ENCODE measurements at places on chromosomes 11 and 22.

DNA sequence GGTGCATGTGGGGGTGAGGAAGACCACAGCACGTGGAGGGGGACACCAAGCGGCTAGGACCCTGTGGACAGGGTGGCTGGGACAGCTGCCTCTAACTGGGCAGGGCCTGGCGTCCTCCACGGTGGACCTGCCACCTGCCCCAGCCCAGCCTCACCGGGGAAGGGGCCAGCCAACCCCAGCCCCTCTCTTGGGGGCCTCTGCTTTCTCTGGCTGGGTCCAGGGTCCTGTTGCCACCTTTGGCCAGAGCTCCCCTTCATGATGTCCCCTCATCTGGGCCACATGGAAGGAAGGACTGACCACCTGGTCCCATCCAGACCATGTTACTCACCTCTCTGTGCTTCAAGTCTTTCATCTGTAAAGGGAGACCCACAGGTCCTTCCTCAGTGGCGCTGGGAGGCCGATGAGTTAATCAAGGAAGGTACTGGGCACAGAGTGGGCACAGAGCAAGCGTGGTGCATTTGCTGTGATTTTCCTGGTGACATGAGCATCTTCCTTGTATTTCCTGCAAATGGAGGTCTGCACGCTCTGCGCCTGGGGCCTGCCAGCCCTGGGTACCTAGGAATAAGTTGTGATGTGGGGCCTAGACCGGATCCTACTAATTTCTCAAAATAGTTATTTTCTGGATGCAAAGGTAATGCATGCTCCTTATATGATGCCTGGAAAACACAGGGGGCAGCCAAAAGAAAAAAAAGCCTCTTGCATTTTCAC lies 538.4 kb downstream of the TBC1D22A start:
- no peak for DNase-seq

GRCh38 chr22:18096823-18097222 lies 13.8 kb upstream of the TUBA8 start:
- no peak for DNase-seq

DNA sequence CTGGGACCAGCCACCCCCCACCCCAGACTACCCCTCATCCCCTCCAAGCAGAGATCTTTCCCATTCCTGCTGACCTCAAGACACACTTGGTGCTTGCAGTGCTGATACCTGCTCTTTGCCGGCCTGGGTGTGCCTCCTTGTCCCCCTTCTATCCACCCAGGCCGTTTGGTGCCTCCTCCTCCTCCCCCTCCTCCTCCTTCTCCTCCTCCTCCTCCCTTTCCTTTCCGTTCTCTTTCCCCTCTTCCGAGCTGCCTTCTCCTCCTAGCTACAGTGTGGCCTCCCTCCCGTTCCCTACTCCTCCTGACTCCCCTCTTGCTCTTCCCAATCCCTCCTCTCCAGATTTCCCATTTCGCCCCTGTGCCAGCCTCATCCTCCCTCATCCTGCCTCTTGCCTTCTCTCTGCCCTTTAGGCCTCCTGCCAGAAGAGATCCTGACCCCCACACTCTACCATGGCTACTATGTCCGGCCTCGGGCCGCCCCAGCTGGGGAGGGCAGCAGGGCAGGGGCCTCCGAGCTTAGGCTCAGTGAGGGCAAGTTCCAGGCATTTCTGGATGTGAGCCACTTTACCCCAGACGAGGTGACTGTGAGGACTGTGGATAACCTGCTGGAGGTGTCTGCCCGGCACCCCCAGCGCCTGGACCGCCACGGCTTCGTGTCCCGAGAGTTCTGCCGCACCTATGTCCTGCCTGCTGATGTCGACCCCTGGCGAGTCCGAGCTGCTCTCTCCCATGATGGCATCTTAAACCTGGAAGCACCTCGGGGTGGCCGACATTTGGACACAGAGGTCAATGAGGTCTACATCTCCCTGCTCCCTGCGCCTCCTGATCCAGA lies 712 bp downstream of the HSPB2 start:
- no peak for DNase-seq

DNA sequence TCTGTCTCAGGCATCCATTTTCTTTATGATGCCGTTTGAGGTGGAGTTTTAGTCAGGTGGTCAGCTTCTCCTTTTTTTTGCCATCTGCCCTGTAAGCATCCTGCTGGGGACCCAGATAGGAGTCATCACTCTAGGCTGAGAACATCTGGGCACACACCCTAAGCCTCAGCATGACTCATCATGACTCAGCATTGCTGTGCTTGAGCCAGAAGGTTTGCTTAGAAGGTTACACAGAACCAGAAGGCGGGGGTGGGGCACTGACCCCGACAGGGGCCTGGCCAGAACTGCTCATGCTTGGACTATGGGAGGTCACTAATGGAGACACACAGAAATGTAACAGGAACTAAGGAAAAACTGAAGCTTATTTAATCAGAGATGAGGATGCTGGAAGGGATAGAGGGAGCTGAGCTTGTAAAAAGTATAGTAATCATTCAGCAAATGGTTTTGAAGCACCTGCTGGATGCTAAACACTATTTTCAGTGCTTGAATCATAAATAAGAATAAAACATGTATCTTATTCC lies 10.9 kb upstream of the HBE1 start:
- DNase-seq = no peak

GRCh38 chr11:76803811-76804600 lies 20.9 kb downstream of the TSKU start:
- no peak for DNase-seq

DNA sequence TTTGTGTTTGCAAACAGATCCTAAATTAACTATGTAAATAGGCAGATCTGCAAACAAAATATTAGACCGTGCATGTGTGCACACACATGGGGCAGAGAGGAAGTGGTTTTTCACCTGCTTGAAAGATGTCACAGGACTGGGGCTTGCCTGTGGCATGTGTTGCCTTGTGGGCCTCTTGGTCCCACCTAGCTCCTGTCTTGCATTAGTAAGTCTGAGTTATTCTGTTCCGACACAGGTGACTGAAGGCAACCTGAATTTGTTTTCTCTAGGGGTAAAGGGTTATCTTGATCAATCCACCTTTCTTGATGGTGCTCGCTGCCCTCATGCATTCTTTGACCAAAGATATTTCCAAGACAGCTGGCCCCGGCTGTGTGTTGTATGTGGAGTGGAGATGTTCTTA lies 667.5 kb downstream of the NTM start:
- no peak for DNase-seq

DNA sequence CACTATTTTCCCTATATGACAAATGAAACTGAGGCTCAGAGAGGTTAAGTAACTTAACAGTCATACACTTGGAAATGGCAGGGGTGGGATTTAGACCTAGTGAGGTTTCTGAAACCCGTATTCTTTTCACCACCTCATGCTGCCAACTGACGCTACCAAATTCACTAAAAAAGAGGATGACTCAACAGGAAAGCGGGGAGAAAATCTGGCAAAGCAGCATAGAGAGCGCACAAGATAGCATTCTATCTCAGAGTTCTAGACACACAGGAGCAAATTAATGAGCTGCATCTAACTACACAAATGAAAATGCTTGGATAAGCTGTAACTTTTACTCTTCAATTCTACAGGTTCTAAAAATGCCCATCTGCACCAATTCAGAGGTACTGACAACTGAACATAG lies 136.4 kb downstream of the RBFOX2 start:
- no peak for DNase-seq

GRCh38 chr22:44207173-44207980 lies 26.7 kb downstream of the PARVG start:
- DNase-seq = no peak

GRCh38 chr11:78138291-78138690 lies 1.1 kb downstream of the ALG8 start:
- no peak for DNase-seq

GRCh38 chr11:81548123-81548522 lies 1185.5 kb downstream of the FAM181B start:
- DNase-seq = no peak

DNA sequence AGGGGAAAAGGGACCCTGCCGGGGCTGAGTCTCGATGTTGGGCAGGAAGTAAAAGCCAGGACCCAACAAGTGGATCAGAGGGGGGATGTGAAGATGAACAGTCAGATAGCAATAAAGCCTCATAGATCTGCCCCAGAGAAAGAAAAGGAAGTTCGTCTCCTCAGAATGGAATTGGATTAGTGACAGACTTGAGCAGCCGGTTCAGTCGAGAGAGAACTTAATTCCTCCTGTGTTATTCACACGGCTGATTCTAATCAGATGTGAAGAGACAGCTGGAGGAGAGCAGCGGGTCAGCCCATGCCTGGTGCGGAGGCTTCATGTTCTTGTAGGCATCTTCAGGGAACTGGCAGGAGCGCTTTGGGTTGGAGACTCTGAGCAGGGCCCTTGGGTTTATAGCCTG lies 29.3 kb upstream of the CABP7 start:
- DNase-seq = no peak

DNA sequence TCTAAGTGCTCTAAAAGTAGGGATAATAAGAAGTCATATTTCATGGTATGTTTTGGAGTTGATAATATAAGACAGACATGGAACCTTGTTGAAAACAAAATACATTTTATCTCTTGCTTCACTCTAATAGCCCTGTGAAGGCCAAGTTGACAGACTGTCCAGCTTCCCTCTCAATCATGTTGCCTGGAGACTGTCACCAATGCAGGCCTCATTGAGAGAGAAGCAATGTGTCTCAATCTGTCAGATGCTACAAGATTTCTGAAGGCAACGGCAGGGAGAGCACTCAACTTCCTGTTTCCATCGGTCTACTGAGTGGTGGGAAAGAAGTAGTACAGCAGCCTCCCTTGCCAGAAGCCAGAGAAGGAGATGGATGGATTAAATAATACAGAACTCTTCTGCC lies 23.6 kb upstream of the FJX1 start:
- no peak for DNase-seq

DNA sequence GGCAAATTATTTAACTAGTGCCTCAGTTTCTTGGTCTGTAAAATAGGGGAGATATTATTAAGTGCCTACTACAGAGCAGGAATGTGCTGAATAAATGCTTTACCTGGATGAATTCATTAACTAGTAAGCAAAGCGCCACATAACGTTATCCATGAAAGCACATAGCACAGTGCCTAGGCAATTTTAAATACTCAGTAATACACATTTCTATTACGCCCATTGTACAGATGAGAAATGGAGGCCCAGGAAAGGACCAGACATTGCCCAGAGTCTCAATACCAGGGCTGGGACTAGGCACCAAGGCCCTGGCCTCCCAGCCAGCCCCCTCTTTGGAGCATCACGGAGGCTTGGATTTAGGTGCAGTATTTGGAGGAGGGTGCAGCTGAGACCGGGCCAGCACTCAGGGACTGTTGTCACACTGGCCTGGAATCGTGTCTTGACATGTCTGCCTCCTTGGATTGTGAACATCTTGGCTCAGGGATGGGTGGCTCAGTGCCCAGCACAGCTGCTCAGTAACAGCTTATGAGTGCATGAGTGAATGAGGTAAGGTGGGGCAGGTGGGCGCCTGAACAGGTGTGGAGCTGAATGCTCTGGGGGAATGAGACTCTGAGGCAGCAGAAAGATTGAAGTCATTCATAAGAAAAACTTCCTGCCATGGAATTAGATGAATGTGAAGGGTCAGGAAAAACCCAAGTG lies 42.1 kb upstream of the TPBGL start:
- DNase-seq = no peak

- no peak for DNase-seq
Observed at GRCh38 chr11:67674442-67674871, at the start of gene ALDH3B2. Gene ALDH3B2, minus strand, starts transcription at chr11:67674623. Its CDS starts 7,688 bp downstream, at chr11:67666935.

DNA sequence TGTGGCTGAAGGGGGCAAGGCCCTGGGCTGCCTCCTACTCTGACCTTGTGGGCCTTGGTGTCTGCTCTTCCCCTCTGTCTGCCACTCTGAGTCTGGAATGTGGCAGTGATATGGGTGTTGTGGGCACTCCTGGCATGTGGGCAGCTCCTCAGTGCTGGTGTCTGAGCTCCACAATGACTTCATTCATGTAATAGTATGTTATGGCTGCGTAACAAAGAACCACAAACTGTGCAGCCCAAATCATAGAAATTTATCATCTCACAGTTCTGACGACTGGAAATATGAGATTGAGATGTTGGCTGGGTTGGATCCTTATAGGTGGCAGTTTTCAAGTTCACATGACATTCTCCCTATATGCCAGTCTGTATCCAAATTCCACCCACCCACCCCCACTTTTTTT lies 59.1 kb downstream of the BCR start:
- DNase-seq = no peak

GRCh38 chr11:57316017-57316416 lies 8.7 kb downstream of the TNKS1BP1 start:
- no peak for DNase-seq

DNA sequence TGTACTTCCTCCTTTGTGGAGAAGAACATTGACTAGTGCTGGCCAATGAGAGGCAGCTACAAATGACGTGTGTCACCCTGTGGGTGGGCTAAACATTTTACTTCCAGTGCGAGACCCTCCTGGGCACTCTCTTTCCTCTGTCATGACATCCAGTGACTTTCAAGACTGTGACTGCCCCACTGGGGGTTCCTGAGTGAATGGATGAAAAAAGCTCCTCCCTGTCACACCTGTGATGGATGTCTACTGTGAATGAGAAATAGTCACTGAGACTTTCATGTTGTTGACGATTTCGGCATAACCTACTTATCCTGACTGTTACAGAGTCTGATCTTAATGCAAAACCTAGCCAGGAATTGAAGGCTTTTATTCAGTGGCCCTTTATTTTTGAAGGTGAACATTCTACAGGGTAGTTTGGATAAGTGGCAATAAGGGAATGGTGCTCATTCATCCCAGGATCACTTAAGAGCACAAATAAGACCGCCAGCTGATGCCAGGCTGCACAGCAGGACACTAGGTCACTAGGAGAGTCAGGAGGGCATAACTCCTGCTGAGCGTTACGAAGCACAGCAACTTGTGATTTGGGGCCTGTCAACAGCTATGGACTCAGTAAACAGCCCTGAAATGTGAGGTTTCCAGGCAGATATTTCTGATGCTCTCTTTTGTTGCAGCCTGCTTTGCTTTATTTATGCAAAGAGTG lies 636.6 kb downstream of the NTM start:
- DNase-seq = no peak

- no peak for DNase-seq
Observed at GRCh38 chr11:5712507-5712906, 22.9 kb downstream of the TRIM22 start.

GRCh38 chr11:6655020-6655789 lies 404 bp downstream of the DCHS1 start:
- DNase-seq = no peak

DNA sequence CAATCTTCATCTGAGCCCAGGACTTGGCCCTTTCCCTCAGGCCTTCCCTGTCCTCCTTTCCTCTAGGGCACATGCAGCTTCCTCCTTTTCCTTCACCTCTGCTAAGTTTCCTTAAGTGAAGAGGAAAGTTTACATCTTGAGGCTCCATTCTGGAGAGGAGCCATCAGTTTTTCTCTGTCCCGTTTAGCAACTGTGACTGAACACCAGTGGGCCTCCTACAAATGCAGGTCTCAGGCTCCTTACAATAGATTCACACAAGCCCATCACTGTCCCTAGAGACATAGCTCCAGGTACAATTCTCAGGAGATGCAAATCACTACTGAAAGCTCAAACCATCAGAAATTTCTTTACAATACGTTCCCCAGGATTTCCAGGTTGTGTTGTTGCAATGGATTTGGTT lies 23.3 kb upstream of the LYVE1 start:
- no peak for DNase-seq

DNA sequence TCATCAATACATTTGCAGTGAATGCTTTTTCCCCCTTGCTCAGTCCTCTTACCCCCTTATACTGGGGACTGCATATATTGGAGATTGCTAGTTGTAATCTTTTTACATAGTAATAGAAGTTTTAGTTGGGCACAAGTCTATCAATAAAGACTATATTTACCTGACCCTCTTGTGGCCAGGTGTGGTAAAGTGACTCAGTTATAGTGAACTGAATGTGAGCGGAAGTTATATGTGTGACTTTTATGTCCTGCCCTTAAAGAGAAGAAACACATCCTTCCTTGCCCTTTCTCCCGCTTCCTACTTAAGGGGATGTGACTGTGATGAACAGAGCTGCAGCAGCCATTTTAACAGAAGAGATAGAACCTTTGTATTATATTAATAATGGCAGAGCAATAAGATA lies 362.0 kb downstream of the METTL15 start:
- no peak for DNase-seq
